ENCODE measurements at places on chromosomes 12 and 14. TPM values are rescaled to one million over a fixed set of nuclear protein-coding genes. Genes with fewer than 3 reads are reported as not detected.

DNA sequence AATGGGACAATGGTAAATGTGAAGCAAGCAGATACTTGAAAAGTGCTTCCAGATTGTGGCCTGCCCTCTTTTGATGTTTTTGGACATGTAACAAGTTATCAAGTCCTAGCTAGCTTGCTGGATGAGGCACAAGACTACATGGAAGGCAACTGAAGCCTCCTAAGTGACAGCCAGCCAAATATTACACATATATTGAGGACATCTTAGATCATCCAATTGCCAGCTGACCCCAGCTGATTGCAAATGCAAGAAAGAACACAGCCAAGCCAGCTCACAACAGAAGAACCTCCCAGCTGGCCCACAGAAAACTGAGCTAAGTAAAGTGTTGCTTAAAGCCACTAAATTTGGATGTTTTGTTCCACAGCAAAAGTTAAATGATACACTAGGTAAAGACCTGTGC lies 156.9 kb downstream of the SRGAP1 start:
- DNase-seq: no peak

PLBD1 gene
- total RNA-seq: 1.0 TPM

- no peak for DNase-seq
These were observed 8.6 kb upstream of the TFCP2 start for GRCh38 chr12:51181558-51181957.

RBP5 gene
- total RNA-seq: 0.26 TPM

IL26 gene
- not detected for total RNA-seq

ZBTB39 gene
- 9.9 TPM for total RNA-seq

TAS2R30 gene
- 2.0 TPM for total RNA-seq
